ENCODE measurements at places on chromosomes 5 and 9.

DNA sequence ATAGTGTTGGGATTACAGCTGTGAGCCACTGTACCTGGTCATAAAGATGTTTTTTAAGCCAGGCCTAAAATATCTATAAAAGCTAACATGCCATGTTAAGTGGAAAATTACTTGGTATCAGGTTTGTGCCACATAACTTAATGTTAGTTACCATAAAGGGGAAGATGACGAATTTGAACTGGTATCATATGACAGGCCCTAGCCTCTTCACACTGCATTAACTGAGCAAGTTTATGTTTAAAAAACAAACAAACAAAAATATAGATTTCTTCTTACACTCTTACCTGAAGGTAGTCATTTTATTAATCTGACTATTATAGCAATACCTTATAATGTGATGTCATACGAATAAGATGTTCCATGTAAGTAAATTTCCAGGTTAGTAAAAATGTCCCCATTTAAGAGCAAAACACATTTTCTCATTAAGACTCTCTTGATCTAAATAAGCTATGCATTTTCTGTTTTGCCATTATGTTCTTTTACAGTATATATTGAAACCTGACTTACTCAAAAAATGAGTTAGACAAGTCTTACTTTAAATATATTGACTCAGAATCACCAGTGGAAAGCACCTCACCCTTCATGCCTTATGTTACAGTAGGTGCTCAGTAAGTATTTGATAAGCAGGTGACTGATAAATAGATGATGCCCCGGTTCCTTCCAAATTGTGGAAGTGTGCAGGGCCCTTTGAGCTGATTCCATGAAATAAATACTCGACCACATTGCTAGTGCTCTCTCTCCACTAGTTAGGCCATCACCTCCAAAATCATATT is 125.4 kb downstream of the CDC42SE2 start:
- DNase-seq = no peak

GRCh38 chr5:165881259-165881658 is 2375.8 kb downstream of the MAT2B start:
- DNase-seq = no peak

GRCh38 chr9:21967169-21967568 is 27.0 kb downstream of the CDKN2A start:
- no peak for DNase-seq

DNA sequence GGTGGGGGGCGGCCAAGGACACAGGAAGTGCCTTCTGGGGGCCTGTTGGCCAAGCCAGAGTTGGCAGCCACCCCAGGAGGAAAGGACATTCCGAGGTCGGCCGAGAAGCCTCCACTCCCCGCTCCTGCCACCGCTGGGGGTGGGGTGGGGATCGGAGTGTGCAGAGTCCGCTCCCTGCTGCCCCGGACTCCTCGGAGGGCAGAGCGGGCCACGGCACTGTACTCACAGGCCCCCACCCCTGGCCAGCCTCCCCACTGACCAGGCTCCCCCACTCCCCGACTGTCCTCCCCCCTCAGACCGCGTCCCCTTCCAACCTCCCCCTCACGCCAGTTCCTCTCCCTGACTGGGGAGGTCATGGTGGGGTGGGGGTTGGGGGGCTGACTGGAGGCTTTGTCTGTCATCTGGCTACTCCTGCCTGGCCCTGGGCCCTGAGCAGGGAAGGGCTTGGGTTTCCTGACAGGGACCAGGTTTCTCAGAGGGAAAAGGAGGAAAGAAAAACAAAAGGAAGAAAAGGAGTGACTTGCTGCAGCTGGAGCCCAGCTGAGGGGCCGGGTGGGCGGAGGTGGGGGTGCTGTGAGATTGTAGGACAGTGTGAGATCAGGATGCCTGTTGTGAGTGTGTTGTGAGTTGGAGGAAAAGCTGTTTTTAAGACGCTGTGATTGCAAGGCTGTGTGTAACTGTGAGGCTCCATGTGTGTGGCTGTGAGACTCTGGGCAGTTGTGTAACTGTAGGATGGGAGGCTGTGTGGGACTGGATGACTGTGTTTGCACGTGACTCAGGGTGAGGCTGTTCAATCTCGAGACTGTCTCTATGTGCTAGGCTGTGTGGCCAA is 29.7 kb downstream of the CNTFR start:
- no peak for DNase-seq

GRCh38 chr5:50964746-50965653 is 298.6 kb downstream of the PARP8 start:
- DNase-seq = no peak

- no peak for DNase-seq
These were observed 14.6 kb upstream of the PPP2CA start for GRCh38 chr5:134240421-134240962.

- DNase-seq = no peak
These were observed 267.5 kb downstream of the GABRB2 start for GRCh38 chr5:161278739-161279660.

DNA sequence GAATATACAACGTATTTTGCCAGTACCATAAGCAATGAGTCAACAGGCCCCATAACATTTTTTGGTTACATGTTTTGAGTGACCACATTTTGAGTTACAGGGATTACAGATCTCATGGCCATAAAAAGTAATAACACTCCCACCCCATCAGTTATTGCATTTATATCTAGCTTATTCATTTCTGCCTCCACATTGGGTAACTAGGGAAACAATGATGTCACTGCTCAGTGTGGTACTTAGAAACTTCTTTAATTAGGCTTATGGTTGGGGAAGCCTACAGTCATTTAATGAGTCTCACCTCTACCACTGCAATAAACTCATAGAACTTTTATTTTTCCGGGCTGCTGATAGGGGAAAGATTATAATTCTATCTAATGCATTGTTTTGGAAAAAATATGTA is 39.9 kb upstream of the SMIM15 start:
- DNase-seq = no peak

- no peak for DNase-seq
These were observed 168.8 kb downstream of the DROSHA start for GRCh38 chr5:31362931-31363568.

DNA sequence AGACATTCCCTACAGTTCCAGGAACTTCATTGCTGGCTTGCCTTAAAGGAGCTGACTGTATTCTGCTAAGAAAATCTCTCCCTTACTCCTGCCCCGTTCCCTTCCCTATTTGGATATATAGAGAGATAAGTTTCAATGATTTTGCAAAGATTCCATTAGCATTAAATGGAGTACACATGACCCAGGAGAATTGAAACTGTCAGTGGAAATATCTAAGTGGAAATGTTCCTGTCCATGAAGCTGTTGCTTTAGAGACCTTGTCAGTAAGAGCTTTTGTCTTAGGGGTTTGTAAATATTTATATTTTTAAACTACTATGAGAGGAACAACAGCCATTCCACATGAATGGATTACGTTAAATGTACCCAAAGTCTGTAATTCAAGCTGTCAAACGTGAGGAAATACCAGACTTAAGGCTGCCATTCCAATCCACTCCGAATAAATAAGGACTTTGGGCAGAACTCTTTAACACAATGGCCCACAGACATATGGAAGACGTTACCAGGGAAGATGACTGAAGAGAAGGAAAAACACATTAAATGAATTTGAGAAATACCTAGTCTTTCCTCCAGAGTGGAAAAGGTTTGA is 387.1 kb upstream of the PAPPA start:
- DNase-seq = no peak

GRCh38 chr9:76558465-76558864 is 99.5 kb downstream of the GCNT1 start:
- DNase-seq = no peak

- no peak for DNase-seq
These were observed 217.1 kb downstream of the PIK3R1 start for GRCh38 chr5:68432682-68433081.
